ENCODE measurements at places on chromosomes 11 and 22.

GRCh38 chr11:12854297-12854661 is 154.8 kb upstream of the RASSF10 start:
- DNase-seq = no peak

GRCh38 chr22:34294476-34294875 is 374.2 kb upstream of the LARGE1 start:
- DNase-seq = no peak

DNA sequence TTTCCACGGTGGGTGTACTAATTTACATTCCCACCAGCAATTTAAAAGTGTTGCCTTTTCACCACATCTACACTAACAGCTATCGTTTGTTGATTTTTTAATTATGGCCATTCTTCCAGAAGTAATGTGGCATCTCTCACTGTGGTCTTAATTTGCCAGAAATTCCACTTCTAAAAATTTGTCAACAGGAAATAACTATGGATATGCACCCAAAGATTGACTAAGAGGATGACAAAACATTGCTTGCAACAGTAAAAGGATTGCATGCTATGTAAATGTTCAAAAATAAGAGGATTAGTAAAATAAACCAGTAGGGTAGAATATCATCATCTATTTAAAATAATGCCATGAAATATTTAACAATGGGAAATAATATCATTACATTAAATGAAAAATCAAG is 219.5 kb downstream of the DCDC1 start:
- DNase-seq = no peak

- no peak for DNase-seq
Measured at GRCh38 chr11:110991661-110992355, 253.7 kb upstream of the POU2AF2 start.

GRCh38 chr11:128619007-128619406 is 31.6 kb upstream of the ETS1 start:
- no peak for DNase-seq

DNA sequence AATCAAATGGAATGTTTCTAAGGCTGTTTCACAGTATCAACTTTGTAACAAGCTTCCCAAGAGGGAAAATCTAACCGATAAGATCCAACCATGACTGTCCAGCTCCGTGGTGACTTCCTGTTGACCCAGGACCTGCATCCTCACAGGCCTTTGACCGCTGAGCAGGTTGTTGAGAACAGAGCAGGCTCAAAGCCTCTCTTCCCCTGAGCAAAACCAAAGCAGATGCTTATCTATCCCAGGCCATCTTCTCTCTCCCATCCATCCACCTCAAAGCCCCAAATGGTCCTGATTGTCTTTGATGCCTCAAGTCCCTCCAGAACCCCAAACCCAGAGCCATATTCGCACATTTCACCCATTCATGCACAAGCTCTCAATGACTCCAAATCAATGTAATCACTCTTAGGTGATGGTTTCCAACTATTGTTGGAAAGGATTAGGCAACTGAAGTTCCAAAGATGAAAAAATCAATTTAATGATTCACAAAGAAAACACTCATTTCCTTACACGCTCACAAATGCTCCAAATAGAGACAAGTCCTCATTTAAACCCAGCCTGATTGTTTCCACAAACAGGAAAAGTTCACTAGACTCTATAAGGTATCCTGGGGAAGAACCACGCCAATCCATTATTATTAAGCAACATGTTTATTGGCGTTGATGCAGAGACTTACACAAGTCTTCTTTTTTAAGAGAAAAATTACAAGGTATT is 48.7 kb downstream of the C11orf58 start:
- no peak for DNase-seq

- DNase-seq = no peak
Measured at GRCh38 chr11:123707206-123707605, 34.3 kb downstream of the ZNF202 start.

- no peak for DNase-seq
Measured at GRCh38 chr11:133600306-133600705, 68.0 kb upstream of the OPCML start.

DNA sequence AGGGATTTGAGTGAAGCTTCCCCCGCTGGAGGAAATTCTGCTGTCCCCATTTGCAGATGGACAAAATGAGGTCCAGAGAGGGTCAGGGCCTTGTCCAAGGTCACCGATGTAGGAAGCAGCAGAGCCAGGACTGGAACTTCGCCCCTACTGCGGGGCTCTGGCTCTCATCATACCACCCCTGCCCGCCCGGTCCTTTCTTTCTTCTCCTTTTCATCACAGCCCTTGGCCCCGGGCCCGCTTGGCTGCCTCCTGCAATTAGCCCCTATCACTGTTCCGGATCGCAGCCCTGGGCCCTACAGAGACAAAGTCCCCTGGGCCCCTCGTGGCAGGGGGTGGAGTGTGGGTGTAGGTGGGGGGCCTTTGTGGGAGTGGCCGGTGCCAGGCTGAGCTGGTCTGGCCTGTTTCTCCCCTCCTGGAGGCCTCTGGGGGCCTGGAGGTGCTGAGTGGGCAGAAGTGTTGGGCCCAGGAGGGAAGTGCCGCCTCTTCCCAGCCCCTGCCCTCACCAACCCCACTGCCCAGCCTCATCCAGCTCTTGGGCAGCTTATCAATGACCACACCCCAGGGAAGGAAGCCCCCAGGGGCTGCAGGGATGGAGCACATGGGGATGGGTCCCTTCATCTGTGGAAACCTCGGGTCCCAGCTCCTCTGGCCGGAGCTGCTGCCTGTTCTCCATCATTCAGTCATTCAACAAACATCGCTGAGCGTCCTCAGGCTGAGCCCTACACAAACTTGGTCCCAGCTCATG is 3.4 kb downstream of the EMID1 start:
- DNase-seq = no peak

DNA sequence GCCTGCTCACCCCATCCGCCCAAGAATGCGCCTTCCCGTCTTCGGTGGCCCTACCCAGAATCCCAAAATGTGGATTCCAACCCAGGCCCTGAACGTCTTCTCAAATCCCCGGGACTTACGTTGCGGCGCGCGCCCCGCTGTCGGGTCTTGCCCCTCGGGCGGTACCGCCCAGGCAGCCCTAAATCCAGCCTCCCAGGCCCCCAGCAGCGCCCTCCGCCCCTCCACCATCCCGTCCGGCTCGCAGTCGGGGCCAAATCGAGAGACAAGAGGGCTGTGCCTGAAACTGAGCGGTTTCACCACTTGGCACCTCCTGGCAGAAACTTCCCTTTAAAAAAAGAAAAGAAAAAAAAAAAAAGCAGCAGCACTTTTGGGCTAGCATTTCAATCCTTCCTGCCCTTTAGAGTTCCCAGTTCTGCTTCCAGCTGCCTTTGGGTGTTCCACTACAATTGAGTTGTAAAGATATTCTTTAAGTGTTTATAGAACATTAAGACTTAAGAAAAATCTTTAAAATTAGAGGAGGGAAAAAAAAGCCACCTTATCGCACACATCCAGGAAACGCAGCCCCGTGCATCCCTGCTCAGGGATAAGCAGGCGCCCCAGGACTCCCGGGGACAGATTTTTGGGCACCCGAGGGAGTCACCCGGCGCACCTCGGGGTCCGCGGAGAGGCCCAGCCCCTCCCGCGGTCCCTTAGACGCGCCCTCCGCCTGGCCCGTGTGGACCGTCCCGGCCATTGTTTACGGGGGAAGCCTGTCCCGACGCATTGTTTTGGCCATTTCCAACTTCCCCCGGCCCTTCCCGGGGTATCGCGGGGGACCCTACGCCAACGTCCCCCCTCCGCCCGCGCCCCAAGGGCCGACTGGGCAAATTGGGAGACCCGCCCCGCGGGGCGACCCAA is 57.6 kb downstream of the KCNJ4 start:
- no peak for DNase-seq

GRCh38 chr11:13942971-13943381 is 19.5 kb upstream of the SPON1 start:
- DNase-seq = no peak

DNA sequence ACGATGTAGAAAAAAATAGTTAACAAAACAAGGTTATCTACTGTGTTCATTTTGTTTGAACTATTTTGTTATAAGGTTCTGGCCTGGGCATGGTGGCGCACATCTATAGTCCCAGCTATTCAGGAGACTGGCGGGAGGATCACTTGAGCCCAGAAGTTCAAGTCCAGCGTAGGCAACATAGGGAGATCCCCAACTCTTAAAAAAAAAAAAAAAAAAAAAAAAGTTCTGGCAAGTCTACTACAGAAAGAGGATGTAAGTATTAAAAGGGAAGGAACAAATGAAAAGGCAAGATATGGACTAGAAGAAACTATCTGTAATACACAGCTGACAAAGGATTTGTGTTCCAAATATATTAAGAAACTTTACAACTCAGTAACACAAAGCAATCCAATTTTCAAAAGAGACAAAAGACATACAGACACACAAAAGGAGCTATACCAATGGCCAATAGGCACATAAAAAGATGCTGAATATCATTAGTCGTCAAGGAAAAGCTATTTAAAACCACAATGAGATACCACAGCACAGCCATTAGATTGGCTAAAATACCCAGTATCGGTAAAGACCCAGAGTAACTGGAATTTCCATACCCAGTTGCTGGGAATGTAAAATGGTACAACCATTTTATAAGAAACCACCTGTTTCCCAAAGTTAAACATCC is 27.4 kb downstream of the RRAS2 start:
- DNase-seq = no peak

DNA sequence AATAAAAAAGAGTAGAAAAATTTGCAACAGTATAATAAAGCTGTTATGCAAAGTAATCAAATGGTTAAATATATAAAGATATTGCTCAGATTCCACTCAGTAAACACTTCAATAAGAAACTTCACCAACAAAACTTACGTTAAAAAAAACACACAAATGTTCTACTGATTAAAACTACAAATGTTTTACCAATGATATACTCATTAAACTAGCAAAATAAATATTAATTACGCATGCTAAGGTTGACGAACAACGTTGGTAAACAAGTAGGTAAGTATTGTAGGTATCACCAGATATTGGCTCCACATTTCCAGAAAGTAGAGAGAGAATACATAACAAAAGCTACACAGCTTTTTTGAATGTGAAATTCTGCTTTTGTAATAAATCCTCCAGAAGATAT is 12.6 kb downstream of the RDX start:
- no peak for DNase-seq

- DNase-seq = no peak
Measured at GRCh38 chr11:26764315-26764714, 42.5 kb upstream of the SLC5A12 start.

DNA sequence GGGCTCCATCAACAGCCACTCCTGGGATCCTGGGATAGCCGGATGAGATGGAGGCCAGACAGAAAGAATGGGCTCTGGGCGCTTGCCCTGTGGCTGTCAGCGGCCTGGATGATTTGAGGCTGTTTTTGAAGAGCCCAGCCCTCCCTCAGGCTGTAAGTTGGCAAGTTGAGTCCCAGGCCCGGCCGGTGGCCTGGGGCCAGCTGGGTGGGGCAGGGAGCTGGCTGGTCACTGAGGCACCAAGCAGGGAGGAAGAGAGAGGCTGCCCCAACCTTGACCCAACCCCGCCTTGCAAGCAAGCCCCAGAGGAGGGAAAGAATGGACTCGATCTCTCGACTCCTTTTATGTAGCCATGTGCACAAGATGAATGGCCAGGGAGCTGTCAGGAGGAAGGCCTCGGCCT is 34.9 kb downstream of the RIBC2 start:
- no peak for DNase-seq

GRCh38 chr11:57777969-57778317 is 16.3 kb downstream of the CTNND1 start:
- no peak for DNase-seq

GRCh38 chr11:2100361-2101170 is 38.6 kb downstream of the IGF2 start:
- no peak for DNase-seq

DNA sequence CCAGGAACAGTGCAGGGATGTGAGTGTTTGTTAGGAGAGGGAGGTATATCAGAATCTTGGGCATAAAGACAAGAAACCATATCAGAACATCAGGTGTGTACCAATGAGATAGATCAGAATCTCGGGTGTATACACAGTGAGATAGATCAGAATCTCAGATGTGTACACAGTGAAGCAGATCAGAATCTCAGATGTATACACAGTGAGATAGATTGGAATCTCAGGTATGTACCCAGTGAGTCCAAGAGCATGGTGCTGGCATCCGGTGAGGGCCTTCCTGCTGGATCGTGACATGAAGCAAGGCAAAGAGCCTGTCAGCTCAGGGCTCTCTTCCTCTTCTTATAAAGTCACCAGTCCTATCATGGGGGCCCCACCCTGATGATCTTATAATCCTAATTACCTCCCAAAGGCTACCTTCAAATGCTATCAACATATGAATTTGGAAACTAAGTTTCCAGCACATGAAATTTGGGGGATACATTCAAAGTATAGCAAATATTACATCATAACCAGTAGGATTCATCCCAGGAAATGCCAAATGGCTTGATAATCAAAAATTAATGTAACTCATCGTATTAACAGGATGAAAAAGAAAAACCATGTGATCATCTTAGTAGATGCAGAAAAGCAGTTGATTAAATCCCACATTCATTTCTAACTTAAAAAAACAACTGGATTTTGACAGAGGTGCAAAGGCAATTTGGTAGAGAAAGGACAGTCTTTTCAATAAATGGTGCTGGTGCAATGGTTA is 28.6 kb downstream of the PPARA start:
- no peak for DNase-seq

- DNase-seq = peak; percentile 71
Measured at GRCh38 chr11:102599642-102600261, 25.4 kb downstream of the MMP20 start.

DNA sequence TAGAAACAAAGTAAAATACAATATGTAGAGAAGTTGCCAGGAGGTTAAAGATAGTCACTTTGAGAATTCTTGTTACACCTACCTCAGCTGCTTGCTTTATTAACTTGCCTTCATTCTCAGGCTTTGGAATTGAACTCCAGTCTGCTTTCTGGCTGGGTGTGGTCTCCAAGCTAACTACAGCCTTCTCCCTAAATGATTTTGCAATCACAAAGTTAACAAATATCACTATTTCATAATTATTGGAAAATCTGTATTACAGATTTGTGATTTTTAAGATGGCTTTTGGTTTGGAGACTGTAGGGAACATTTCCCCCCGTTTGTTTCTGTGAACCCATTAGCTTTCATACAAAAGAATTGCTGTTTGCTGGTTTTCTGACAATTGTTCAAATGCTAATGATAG is 2.2 kb downstream of the PLAAT5 start:
- DNase-seq = no peak

GRCh38 chr11:94858012-94858705 is 90.0 kb downstream of the AMOTL1 start:
- DNase-seq = no peak

DNA sequence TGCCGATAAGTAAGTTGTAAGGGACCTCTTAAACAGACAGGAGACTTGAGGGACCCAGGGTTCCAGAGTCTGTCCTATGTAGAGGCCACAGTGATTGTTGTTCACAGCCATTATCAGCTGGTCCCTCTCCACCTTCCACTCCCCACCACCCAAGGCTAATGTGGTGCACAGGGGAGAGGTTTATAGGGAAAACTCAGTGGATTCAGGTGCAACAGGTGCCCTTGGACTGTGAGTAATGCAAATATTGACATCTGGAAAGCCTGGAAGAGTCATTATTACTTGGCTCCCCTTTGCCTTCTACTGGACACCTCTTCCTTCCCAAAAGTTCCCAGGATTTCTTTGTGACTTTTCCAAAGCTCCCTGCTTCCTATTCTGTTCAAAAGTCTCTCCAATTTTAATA is 441.1 kb upstream of the CCDC90B start:
- DNase-seq = no peak

Measured in amniotic stem cell (primary cell).